H1 (cell line): ENCODE measurements at places on chromosomes 5 and 9.

- no peak overlapping the region for H3K27ac ChIP-seq
- no peaks in the 10 kb centered on the region for H3K27me3 ChIP-seq
- no peak overlapping the region for H3K4me3 ChIP-seq
- peaks cover 9% of the 10 kb centered on the region; the same call in 1 of the 2 replicates for H3K4me1 ChIP-seq
- no peak for DNase-seq
- H3K36me3 ChIP-seq: no peaks in the 10 kb centered on the region
Observed at GRCh38 chr5:150632305-150633160, 7.9 kb upstream of the SYNPO start.

DNA sequence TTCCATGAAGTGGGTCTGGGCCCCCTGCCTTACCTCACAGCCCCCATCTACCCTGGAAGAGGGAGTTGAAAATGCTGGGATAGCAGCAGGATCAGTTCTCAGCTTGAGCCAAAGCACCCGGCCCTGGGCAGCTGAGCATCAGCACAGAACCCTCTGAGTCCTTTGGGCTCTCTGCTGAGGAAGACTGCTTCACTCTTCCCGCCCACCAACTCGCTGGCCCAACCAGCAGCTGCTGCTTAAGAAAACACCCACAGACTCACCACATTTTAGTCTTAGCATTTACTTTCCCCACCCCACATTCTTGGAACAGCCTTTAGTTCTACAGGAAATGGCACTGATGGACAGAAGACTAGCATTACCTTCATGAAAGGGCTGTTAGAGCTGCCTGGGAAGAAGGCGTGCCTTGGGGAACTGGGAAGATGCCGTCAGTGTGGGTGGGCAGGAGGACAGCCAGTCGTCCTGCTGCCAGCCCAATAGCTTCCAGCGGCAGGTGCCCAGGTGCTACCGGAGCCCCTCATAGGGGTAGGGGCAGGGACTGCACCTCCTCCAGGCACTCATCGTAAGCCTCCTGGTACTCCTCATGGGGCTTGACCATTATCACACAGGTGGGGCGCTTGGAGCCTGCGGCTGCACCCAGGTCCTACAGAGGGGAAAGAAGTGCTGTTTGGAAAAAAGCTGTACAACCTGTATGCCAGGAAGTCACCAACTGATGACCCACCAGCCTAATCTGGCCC lies 4.3 kb downstream of the NHP2 start:
- H3K4me3 ChIP-seq: no peak overlapping the region
- no peak for DNase-seq
- peaks cover 61% of the 10 kb centered on the region for H3K36me3 ChIP-seq
- peaks cover 4% of the 10 kb centered on the region for H3K4me1 ChIP-seq
- no peaks in the 10 kb centered on the region for H3K27me3 ChIP-seq

DNA sequence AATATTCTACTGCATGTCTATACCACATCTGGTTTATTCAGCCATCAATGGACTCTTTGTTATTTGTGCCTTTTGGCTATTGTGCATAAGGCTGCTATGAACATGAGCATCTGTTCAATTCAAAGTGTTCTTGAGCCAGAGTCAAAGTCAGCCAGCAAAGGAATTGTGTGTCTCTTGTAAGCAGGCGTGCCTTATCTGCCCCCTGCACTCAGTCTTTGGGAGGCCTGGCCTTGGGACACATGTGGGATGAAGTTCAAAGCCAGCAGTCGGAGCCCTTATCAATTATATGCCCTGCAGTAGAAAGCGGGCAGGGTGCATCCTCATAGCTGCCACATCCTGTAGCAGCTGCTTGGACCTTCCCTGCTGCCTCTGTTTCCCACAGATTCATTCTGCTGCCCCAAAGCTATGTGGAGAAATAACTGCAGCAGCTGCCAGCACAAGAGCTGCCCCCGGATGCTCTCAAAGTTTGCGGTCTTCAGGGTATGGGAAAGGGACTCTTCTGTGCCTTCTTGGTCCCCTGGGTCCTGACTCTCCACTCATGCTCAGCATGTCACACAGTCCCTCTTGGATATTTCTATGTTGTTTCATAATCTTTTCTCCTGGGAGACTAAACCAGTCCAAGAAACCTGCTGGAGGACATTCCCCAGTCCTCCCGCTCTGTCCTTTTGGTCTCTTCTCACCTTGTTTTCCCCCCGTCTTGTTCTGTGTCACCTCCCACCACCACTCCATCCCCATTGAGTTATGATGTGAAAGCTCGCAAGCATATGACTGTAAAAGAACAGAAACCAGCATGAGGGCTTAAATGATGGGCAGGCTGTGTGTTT lies 35.9 kb downstream of the STOM start:
- no peak overlapping the region for H3K27ac ChIP-seq
- H3K27me3 ChIP-seq: no peaks in the 10 kb centered on the region
- no peaks in the 10 kb centered on the region for H3K4me1 ChIP-seq
- no peak for DNase-seq
- H3K4me3 ChIP-seq: no peak overlapping the region

DNA sequence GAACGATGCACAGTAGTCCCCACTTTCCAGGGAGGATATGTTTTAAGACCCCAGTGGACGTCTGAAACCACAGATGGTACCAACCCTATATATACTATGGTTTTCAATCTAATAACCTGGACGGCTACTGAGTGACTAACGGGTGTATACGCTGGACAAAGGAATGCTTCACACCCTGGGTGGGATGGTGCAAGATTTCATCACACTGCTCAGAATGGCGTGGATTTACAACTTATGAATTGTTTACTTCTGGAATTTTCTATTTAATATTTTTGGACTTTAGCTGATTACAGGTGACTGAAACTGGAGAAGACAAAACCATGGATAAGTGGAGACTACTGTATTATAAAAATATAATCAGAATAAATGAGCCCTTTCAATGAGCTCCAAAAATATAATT lies 147.6 kb upstream of the TRIM32 start:
- H3K4me1 ChIP-seq: no peaks in the 10 kb centered on the region
- no peaks in the 10 kb centered on the region for H3K36me3 ChIP-seq
- H3K4me3 ChIP-seq: no peak overlapping the region
- H3K27me3 ChIP-seq: no peaks in the 10 kb centered on the region

GRCh38 chr5:79413112-79413511 lies 100.8 kb downstream of the HOMER1 start:
- no peaks in the 10 kb centered on the region; the same call in 1 of the 2 replicates for H3K36me3 ChIP-seq
- H3K4me3 ChIP-seq: no peak overlapping the region
- H3K27ac ChIP-seq: no peak overlapping the region
- no peaks in the 10 kb centered on the region for H3K27me3 ChIP-seq

DNA sequence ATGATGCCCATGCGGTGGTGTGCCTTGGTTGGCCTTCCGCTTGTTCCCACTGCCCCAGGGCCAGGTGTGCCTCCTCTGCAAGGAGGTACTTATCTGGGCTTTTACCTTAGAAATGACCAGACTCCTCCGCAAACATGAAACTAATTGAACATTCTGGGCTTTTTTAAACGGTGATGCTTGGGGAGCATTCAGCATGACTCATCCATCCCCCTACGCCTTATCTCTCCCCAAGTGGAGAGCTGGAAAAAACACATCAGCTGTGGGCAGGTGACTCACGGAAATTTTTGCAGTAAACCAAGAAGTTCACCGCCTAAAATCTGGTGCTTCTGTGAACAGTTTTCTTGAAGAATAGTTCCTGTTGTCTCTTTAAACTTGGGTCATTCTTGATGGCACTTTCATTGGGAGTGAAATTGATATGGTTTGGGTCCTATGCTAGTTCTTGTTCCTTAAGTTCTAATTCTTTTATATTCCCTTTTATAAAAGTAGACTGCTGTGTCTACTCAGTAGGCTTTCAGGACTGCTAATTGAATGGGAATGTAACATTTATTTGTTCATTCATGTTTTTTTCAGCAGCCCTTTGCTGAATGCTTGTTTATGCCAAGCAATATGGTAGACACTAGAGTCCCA lies 39.6 kb downstream of the SFXN1 start:
- H3K36me3 ChIP-seq: peaks cover 72% of the 10 kb centered on the region
- H3K4me3 ChIP-seq: no peak overlapping the region
- H3K27ac ChIP-seq: no peak overlapping the region

GRCh38 chr9:120734607-120735410 lies 20.5 kb upstream of the MEGF9 start:
- H3K36me3 ChIP-seq: no peaks in the 10 kb centered on the region
- no peak for DNase-seq
- no peaks in the 10 kb centered on the region for H3K27me3 ChIP-seq
- H3K4me3 ChIP-seq: no peak overlapping the region
